ENCODE measurements at places on chromosomes 11 and 22.

DNA sequence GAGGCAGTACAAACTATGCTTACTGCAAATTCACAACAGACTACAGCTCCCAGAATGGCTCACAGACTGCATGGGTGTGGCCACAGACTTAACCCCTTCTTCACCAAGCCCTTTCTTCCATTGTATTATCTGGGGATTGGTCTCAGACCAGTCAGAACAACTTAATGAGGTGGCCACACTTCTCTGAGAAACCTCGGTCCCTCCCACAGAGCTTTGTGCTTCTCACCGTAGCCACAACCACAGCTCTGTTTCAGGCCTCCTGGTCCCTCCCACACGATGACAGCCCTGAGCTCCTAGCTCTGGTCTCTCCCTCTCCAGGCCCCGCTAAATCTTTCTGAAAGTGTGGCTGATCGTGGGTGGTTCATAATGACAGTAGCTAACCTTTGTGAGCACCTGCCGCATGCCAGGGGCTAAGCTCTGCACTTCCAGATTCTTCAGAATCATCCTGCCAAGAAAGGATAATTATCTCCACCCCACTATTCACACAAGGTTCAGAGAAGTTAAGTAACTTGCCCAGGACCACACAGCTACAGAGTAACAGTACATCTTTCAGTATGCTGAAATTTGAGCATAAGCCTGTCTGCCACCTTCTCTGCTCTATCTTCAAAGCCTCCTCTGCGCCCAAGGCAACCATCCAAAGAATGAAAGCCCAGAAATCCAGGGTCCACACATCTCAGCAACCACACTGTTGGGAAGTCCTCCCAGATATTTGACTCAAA, 5.4 kb downstream of the PDE2A start:
- no peak for DNase-seq

GRCh38 chr11:44854741-44855492, 95.8 kb downstream of the TP53I11 start:
- DNase-seq = no peak

DNA sequence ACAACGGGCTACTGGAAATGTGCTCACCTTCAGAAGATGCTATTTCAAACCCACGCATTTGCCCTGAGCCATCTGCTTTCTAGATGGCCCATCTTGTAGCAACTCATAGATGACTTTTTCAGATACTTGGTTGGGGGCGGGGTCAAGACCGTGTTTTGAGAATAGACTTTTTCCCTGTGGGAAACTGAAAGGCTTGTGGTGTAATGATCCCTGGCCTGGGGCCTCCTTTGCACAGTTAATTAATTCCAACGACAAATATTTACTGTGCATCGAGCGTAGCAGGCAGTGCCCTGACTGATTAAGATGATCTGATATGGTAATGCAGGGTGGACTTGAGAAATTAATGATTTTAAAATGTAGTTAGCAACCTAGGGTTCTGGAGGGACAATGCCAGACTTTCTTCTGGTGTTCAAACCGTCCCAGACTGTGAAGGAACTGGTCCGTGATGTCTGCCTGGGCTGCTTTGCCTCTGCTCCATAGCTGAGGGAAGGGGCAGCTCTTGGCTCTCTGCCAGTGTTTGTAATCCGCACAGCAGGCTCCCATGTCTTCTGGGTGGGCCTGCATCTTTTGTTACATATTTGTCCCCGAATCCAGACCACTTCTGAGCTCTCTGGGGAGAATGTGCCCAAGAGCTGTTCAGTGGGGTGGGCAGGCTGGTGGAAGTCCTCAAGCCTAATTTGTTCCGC, 84.8 kb downstream of the ADAMTS15 start:
- no peak for DNase-seq

GRCh38 chr11:132101881-132102280, 731.5 kb downstream of the NTM start:
- DNase-seq = no peak

DNA sequence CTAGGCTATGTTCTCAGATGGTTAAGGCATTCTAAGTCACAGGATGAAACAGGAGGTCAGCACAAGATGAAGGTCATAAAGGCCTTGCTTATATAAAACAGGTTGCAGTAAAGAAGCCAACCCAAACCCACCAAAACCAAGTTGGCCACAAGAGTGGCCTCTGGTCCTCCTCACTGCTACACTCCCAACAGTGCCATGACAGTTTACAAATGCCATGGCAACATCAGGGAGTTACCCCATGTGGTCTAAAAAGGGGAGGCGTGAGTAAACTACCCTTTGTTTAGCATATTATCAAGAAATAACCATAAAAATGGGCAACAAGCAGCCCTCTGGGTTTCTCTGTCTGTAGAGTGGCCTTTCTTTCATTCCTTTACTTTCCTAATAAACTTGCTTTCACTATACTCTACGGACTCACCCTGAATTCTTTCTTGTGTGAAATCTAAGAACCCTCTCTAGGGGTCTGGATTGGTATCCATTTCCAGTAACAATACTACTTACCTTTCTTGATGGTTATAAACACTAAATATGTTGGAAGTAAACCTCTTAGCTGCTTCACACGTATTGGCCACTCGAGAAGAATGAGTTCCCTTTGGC, 1237.9 kb downstream of the FAM181B start:
- no peak for DNase-seq

DNA sequence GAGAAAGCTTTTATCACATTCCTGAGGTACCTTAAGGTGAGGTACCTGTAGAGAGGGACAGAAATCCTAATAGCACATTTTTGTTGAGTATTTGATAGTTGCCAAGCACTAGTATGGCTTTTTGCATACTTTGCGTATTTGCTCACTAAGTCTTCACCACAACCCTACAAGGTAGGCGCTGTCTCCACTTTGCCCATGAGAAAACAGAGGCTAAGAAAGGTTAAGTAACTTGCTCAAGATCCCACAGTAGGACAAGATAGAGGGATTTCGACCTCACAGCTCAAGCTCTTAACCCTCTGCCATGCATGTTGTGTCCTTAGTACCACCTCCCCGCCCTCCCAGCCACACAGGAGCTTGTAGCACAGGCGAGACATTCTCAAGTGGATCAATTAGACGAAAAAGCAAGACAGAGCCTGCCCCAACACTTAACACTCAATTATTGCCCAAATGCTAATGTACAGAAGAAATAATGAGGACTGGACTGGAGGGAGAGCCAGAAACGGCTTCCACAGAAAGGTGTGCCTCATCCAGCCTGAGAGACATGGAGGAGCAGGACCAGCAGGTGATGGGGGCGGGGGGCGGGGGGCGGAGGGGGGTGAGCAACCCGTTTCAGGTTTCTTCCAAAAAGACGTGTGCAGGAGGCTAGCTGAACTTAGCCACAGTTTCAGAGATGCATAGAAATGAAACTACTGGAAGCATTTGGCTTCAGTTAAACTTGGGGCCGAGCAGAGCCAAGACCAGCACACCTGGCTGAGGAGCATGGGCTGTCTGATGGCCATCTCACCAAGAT, 26.7 kb upstream of the CD44 start:
- DNase-seq = no peak

DNA sequence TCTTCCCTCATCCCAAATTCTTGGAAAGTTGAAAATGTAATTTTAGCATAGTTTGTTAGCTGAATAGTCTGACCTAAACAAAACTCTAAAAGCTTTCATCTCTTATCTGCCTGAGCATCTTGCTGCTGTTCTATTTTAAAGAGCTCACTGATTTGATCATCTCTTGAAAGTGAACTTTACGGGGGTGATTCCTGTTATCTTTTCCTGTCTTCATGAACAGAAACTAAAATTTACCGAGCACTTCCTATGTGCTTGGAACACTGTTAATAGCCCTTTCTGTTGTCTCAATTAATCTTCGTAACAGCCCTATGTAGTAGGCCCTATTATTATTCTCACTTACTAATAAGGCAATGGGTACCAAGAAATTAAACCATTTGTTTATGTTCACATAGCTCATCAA, 12.3 kb downstream of the AMOTL1 start:
- no peak for DNase-seq

DNA sequence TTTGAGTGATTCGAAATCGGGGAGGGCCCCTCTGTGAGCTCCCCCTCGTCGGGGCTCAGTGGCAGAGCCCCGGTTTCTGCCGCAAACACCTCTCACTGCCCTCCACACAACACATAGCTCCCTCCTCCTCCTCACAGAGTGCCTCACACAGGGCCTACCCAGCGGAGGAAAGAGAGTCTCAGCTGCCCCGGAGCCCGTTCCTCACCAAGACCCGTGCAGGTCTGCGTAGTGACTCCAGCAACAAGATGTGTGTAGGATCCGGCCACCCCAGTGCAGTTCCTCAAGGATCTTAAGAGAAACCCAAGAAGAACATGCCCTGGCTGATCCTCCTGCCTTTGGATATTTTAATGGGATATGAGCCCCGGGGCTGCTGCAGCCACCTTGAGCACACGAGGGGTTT, 238.4 kb downstream of the BRD1 start:
- DNase-seq = no peak

- DNase-seq = no peak
Observed at GRCh38 chr22:29080106-29080975, 7.5 kb downstream of the KREMEN1 start.

DNA sequence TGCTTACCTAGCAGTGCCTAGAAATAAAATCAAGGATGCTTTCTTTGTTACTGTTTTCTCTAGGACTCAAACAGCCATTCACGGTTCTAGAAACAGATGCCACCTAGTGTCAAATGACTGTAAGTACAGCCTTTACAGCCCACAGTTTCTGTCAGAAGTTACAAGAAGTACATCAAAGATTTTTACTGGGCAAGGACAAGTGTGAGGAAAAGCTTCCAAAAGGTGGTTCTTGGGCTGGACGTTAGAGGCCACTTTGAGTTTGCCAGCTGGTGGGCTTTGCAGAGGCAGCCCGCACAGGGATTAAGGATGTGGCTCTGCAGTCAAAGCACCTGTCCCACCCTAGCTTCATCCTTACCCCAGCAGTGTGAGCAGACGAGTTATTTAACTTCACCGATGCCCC, 6.9 kb downstream of the KMT5B start:
- no peak for DNase-seq

DNA sequence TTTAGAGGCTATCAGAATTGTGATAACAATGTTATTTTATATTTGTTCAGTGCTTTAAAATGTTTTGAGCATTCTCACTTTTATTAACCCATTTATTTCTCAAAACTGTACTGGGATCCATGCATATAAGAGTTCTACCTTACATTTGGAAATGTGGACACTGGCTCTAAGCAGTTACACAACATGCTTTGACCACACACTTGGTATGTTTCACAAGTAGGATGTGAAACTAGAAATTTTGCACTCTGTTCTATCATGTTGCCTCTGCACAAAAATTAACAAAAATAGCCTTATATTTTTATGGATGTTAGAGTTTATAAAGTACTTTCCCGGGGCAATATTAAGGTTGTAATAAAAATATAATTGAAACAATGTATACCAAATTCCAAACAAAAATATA, 126.9 kb upstream of the CHORDC1 start:
- DNase-seq = no peak

DNA sequence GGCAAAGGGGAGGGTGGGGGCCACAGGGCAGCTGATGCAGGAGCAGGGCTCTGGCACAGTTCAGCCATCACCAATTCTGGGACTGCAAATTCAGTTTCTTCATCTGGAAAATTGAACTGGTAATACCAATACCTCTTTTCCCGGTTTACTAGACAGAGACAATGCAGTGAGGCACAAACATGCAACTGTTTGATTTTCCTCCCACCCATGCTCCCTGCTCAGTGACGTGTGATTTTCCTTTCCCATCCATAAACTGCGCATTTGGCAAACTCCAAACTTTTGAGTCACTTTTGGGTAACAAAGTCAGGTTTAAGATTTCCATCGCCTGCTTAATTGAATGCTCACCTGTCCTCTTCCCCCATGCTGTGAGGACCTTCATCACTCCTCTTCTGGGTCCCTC, 23.2 kb downstream of the P2RY2 start:
- DNase-seq = no peak

GRCh38 chr22:19916006-19916405, 25.6 kb upstream of the COMT start:
- DNase-seq = no peak

DNA sequence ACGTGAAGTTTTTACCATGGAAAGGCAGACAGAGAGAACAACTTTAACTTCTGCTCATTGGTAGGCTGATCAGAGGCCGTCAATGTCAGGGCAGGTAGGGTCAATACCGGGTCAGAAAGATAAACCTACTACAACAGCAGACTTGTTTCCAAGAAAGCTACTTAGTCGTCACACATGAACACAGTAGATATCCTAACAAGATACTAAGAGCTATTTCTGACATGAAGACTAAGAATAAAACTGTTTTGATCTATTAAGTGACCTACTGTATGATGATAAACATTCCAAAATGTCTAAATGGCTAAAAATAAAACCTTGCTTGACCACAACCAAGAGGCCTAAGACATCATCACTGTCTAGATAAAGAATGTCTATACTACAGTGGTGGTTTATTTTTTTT, 231.3 kb downstream of the CADM1 start:
- DNase-seq = no peak

GRCh38 chr11:19769820-19770219, 57.2 kb downstream of the NAV2 start:
- no peak for DNase-seq

DNA sequence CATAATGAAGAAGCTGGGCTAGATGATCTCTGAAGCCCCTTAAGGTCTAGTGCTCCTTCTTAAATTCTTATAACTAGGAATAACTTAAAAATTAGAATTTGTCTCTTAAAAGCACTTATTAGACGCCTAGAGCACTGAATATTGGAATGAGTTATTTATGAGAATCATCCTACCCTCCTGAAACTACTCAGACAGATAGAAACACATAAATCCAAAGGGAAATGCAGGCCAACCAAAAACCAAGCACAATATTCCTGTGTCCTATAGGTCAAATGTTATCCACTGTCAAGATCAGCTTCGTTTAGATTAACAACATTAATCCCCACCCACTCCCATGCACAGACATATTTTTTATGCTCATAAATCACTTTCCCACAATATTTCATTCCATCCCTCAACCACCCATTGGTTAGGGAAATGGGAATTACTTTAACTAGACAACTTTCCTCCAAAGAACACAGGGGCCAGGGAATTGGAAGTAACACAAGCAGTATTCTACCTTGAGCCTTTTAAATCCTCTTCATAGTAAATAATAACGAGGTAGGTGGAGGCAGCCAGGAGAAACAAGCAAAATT, 87.1 kb downstream of the CD44 start:
- no peak for DNase-seq

GRCh38 chr11:17607083-17607429, 60.0 kb downstream of the OTOG start:
- DNase-seq = no peak

DNA sequence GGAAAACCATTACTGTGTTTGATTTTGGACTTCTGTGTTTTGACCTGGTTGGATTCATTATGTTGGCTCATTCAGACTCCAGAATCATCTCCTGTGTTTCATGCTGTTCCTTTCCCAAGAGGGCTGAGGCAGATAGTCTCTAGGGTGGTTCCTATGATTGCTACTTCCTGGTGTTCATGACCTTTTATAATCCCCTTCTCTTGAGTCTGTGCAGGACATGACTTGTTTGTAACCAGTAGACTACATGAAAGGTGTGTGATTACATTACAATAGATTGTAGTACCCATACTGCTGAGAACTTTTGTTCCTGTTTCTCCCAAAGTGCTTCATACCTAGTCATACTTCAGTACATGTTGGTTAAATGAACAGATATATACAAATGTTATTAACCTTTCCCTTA, 700.6 kb downstream of the METTL15 start:
- no peak for DNase-seq

- no peak for DNase-seq
Observed at GRCh38 chr11:61627850-61628661, 47.2 kb upstream of the SYT7 start.

GRCh38 chr11:35298369-35298768, 121.0 kb downstream of the SLC1A2 start:
- no peak for DNase-seq

- DNase-seq = no peak
Observed at GRCh38 chr22:39665229-39665628, 94.7 kb downstream of the CACNA1I start.

GRCh38 chr11:34332524-34332923, 25.3 kb downstream of the ABTB2 start:
- DNase-seq = no peak

All from esophagus squamous epithelium (tissue), 5 donors.